Mesenteric fat pad (tissue), 1 donor: ENCODE measurements at places on chromosomes 13 and 19.

GRCh38 chr13:79918620-79919019 lies 422.3 kb downstream of the SPRY2 start:
- DNase-seq: no peak

DNA sequence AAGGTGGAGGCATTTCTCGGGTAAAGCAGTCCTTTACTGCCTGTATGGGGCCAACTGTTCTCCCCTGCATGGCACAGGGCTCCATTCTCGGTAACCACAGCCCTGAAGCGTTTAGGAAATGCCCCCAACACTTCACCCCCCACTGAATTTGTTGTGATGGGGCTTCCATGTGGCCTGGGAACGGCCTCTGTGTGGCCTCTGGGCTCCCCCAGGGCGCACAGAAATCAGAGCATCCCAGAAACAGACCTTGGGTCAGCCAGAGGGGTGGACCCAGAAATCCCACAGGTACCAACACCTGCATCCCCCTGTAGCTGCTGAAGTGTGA lies 153.7 kb upstream of the VSTM2B start:
- DNase-seq: no peak

- no peak for DNase-seq
Observed at GRCh38 chr19:17860331-17860992, 752 bp downstream of the RPL18A start.

DNA sequence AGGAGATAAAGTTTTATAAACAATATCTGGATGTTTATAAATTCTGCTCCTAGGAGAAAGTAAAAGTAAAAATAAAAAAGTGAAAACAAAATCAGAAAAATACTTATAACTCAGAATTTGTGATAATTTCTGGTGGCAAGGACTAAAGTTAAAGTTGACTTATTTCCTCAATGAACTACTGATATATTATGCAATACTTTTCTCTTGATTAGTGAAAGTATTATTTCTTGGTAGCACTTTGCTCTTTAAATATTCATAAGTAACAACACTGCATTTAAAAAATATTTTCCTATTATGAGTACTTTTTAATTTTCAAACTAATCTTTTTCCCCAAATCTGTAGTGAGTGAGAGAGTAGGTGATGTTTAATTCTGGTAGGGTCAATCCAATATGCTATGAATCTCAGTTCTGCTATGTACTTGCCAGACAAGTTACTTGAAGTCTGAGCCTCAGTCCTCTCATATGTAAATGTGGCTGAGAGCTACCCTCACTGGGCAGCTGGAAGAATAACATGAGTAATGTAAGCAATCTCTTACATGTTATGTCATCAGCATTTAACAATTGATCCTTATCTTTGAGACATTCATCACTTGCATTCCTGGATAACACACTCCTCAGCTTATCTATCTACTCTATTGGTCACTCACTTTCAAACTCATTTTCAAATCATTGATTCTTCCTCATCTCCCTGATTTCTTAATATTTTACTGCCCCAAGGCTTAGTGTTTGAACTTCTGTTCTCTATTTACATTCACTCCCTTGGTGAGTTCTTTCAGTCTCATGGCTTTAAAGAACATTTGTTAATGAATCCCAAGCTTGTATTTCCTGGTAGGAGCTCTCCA lies 239.0 kb downstream of the RGCC start:
- no peak for DNase-seq

DNA sequence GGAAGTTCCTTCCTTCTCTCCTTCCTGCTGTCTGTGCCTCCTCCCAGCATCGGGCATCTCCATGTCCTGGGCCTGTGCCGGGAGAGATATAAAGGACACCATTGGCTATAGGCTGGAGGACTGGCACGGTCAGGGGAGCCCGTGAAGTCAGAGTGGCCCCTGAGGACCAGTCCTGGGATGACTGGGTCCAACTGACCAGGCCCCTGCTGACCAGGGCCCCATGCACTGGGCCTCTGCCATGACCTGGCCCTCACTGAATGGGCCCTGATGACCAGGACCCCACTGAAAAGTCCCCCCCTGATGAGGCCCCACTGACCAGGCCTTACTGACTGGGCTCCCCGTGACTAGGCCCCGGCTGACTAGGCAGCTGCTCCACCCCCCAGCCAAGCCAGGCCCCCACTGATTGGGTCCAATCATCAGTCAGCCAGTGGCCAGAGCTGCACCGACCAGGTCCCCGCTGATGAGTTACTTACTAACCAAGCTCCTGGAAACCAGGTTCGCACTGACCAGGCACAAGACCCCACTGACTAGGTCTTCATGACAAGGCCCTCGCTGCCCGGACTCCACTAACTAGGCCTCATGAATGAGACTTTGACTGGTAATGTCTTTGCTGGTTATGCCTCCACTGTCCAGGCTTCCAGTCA lies 20.0 kb upstream of the ZNF14 start:
- peak; percentile 82 for DNase-seq

DNA sequence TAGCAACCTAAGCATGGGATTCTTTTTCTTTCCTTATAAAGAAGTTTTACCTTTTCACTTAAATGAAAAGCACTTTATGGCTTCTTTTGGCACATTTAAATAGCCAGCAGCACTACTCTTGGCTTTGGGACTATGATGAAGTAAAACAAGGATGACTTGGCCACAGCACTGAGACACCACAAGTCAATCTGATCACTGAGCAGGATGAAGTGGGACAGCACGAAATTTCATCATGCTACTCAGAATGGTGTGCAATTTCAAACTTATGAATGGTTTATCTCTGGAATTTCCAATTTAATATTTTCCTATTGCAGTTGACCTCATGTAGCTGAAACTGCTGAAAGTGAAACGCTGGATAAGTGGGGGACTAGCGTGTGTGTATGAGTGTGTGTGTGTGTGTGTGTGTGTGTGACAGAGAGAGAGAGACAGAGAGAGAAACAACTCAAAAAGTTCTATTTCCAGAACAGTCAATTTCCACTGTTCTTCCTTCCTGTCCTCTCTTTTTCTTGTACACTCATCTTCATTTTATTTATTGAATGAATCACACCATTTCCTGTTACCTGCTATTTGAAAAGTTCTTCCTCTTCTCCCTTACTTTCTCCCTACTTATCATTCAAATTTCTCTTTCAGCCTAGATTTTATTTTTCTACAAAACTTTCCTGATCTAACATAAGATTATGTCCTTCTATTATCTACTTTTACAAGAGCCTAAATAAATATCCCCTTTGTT lies 414.2 kb upstream of the MIR17HG start:
- DNase-seq: no peak

DNA sequence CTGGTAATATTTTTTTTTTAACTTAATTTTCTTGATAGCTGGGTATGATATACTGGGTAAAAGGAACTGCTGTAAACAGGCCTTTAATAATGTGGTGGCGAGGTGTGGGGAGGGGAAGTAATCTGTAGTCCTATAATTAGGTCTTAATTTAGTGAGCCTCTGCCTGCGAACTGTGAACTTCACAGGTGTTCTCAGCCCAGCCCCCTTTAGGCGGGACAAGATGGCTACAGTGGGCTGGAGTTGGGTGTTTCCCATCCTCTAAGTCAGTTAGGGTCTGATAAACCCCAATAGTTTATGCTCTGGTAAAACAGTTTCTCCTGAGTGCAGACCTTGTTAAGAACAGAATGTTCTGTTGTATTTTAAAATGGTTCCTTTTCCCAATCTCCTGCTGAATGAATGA lies 97.6 kb upstream of the SERP2 start:
- DNase-seq: no peak

DNA sequence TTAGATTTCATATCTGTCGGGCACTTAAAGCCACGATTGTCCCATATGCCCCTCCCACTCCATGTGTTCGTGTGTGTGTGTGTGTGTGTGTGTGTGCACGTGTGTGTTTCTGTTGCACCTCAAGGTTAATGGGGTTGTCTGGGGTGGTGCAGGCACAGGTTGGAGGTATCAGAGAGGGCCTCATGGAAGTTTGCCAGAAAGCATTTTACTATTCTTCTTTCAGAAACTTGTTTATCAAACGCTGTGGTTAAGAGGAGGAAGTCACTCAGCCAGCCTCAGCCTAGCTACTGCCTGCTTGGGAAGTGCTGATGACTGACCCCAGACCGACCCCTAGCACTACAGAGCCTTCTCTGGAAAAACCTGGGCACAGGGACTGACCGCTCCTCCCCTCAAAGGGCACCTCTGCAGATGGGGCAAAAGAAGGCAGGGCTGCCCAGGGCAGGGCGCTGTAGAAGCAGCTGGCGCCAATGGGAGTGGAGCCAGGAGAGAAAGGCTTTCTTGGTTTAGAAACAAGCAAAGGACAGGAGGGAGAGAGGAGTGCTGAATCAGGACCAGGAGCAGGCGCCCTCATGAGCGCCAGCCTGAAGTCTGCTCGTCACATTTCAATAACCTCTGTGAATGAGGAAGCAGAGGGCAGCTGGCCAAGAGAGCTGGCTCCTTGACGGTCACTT lies 3.9 kb downstream of the SIAH3 start:
- DNase-seq: no peak

DNA sequence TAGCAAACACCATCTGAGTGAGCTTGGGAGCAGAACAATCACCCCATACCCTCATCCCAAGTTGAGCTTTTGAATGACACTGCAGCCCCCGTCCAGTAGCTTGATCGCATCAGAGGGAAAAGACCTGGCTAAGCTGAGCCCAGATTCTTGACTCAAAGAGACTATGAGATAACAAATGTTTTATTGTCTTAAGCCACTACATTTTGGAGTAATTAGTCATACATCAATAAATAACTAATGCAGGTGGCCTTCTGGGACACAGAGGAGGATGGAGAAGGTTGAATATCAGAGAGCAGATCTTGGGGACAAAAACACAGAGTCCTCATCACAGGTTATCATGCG lies 24.6 kb upstream of the IGSF23 start:
- no peak for DNase-seq

- DNase-seq: no peak
Observed at GRCh38 chr19:16335226-16335625, 10.6 kb downstream of the KLF2 start.

- DNase-seq: no peak
Observed at GRCh38 chr13:43528992-43529391, 257.8 kb downstream of the ENOX1 start.

DNA sequence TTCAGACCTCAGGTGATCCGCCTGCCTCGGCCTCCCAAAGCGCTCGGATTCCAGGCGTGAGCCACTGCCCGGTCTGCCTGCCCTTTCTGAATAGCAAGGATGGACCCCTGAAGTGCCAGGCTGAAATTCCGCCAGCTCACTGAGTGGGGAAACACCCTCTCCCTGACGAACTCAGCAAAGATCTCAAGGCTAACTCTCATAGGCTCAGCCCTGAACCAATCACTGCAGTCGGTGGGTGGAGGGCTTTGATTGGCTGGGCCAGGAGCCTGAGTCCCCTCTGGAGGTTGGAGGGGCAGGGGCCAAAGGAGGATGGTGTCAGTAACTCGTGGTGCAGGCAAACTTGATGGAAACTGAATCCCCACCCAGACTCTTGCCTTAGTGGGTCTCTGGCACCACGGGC lies 11.2 kb upstream of the COMP start:
- DNase-seq: no peak

DNA sequence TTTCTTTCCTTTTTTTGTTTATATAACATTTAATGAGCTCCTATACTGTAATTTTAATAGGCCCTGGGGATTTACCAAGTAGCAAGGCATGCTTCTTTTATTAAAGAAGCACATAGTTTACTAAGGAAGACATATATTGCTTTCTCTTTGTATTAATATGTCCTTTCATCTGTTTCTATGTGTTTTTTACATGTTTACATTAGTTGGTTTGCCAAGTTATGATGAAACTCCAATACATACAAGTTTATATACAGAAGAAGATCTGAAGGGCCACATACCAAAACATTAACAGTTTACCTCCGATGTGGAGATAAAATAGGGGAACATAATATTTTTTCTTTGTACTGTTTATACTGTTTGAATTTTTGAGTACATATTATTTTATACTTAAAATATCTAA lies 100.9 kb downstream of the LACC1 start:
- no peak for DNase-seq

DNA sequence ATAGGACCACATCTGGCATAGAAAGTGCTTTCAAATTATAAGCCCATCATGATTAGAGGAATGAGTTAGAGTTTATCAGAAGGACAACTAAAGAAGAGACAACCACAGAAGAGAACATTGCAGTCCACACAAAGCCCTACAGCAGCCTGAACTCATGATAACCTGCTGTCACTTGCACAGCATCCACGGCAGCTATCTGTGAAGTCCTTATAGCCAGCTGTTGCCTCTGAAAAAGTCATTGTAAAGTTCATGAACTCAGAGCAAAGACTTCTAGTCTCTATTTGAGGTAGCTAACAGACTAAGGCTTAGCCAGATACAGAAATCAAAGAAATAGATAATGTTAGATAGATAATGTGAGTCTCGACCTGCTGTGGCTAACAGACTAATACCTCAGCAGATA lies 450.0 kb downstream of the KLF5 start:
- DNase-seq: no peak

- peak; percentile 93 for DNase-seq
Observed at GRCh38 chr19:56080669-56081401, 40.3 kb downstream of the ZNF787 start.

DNA sequence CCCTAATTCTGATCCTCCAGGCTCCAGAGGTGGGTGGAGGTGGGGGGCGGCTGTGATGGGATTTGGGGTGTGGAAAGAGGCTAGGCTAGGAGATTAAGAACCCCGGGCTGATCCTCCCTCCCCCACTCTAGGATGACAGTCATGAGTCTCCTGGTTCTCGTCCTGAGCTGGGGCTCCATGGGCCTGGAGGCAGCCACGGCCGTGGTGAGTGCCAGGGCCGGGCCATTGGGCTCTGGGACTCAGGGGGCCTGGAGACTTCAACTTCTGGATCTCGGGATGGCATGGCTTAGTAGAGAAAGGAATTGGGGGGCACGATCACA lies 13.9 kb downstream of the TTYH1 start:
- no peak for DNase-seq

DNA sequence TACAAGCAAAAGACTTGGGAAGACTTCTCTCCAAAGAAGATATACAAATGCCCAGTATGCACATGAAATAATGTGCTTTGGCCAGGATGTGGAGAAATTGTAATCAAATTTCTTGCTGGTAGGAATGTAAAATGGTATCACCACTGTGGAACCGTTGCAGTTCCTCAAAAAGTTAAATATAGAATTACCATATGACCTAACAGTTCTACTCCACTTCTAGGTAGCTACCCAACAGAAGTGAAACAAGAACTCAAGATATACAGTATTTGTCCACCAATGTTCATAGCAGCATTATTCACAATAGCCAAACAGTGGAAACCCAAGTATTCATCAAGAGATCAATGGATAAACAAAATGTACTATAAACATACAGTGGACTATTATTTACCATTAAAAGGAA lies 95.0 kb upstream of the KLF5 start:
- DNase-seq: no peak

GRCh38 chr19:35733180-35734125 lies 8.8 kb downstream of the IGFLR1 start:
- no peak for DNase-seq

- DNase-seq: no peak
Observed at GRCh38 chr19:37718304-37718703, 1.3 kb downstream of the ZNF607 start.

GRCh38 chr13:33114146-33114545 lies 97.9 kb downstream of the KL start:
- DNase-seq: no peak

DNA sequence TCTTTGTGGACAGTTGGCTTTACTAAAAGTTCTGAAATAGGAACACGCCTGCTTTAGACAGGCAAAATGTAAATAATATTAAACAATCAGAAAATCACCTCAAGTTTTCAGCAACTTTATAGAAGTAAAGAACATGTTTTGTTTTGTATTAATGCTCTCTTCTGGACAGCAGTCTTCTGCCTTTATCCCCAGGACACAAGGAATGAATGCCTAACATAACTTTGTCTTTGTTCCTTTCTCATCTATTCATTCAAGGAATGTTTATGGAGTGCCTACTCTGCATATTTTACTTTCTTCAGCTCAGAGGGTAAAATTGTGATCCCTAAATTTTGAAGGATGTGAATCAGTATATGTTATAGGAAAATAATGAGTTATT lies 325.4 kb downstream of the FOXO1 start:
- no peak for DNase-seq
